IPS DF 6.9 (cell line): ENCODE measurements at places on chromosomes 5 and 9.

- no peak for DNase-seq
Observed at GRCh38 chr9:96343515-96344360, 39.8 kb downstream of the SLC35D2 start.

- no peak for DNase-seq
Observed at GRCh38 chr9:88757406-88758010, 222.5 kb downstream of the NXNL2 start.

DNA sequence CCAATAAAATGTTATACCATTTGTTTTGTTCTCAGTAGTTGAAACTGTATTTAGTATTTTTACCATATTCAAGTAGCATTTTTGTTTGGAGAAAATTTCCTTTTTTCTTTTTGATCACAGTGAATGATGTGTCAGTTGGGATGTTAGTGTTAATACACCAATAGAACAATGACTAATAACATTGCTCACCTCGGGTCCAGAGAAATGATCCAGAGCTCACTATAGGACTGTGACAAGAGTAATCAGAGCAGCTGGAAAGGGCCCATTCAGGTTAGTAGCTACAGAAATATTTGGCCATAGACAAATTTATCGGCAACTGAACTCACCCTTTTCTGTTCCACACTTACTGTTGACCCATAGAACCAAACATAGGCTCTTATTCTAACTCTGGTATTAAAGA is 989.2 kb downstream of the TLE4 start:
- no peak for DNase-seq

GRCh38 chr5:107025712-107026497 is 644.8 kb downstream of the EFNA5 start:
- DNase-seq = no peak

DNA sequence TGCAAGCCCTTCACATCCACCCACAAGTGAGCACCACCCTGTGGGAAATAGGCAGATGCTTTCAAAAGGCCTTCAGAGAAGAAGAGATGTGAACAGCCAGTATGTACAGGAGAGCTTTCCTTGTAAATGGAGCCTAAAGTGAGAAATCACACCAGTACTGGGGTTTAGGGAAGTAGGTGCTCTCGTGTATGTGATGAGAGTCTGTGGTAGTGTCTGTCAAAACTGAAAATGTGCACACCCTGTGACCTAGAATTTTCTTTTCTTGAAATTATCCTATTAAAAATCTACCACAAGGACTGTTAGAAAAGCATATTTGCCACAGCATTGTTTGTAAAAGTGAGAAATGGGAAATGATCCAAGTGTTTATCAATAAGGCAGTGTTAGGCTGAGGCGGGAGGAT is 16.6 kb downstream of the OTULINL start:
- no peak for DNase-seq

DNA sequence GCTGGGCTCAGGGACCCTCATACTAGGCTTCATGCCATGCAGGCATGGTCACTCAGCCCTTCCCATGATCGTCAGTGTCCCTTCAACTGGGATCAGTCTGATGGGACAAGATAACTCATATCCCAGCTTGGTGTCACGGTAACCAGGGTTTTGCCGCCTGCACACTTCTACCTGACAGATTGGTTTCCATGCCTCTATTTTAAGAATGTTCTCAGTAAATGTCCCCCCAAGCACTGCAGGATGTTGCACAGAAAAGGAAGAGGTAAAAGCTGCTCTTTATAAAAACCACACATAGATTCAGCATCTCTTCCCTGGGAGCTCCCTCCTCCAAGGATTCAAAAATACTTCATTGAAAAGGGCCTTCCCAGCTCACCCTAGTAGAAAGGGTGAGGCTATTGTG is 56.1 kb downstream of the SLIT3 start:
- DNase-seq = no peak

- no peak for DNase-seq
Observed at GRCh38 chr9:28004900-28005299, 431.6 kb upstream of the C9orf72 start.

GRCh38 chr9:93263334-93264229 is 79.6 kb downstream of the WNK2 start:
- DNase-seq = no peak

DNA sequence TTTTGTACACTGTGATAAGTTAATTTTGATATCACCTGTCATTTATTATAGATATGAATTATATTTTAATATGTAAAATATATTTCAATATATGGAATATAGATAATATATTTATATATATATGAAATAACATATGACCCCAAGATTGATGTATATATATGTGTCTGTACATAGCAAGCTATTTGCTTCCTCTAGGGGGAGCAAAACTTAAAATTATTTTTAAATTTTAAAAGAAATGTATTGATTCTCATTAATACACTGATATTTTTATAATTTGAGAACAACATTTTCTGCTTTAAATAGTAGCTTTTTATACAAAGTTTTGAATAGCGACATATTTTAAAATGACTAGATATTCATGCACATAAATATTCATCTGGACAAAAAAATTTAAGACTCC is 272.0 kb downstream of the DMRTA1 start:
- no peak for DNase-seq

- DNase-seq = no peak
Observed at GRCh38 chr5:57770039-57770438, 287.4 kb upstream of the ACTBL2 start.

DNA sequence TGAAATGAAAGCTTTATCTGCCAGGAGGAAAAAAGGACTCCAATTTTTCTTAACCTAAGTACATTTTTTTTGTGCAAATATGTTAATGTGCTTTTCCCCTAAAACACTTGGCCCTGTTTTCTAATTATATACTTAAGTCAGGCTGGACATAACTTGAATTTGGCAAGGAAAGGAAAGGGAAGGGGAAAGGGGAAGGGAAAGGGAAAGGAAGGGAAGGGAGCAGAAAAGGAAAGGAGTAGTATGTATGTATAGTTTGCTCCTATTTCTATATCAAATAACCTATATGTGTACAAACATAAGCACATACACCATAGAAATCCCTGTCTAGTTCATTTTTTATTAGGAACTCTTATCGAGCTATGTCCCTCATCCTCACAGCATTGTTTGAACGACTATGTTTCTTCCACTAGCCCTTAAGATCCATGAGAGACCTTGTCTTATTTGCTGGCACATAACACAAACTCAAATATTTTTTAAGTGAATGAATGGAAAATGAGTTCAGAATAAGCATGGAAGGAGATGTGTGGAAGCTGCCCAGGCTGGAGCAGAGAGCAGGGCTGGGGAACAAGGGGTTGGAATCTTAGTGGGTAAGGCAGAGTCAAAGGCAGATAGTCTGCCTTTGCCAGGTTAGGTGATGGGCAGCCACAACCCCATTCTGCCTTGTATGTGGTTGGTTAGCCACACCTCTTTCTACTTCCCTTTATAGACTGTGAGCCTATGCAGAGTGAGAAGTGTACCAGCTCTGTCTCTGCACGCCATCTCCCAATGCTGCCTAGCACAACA is 70.0 kb downstream of the KLHL3 start:
- DNase-seq = no peak

DNA sequence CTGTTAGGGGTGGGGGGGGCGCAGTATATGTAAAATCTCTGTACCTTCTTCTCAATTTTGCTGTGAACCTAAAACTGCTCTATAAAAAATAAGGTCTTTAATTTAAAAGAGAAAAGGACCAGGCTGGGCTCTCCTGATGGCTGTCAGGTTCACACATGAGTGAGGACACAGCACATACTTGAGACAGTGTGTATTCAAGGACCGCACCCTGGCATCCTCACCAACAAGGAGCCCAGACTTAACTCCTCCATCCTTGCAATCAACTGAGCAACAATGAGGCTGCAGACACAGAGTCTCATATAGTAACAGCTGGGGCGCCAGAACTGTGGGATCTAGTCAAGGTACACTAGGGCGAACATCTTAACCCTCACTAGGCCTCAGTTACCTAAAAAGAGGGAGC is 9.8 kb downstream of the TNIP1 start:
- DNase-seq = no peak

GRCh38 chr5:167967494-167968177 is 323.8 kb upstream of the WWC1 start:
- no peak for DNase-seq

GRCh38 chr9:137295849-137296669 is 6.0 kb downstream of the NRARP start:
- no peak for DNase-seq

- no peak for DNase-seq
Observed at GRCh38 chr5:103573411-103573810, 10.8 kb upstream of the NUDT12 start.

- DNase-seq = no peak
Observed at GRCh38 chr5:112560371-112560770, 141.3 kb upstream of the EPB41L4A start.

- no peak for DNase-seq
Observed at GRCh38 chr9:18999173-18999785, 33.7 kb downstream of the SAXO1 start.

- DNase-seq = no peak
Observed at GRCh38 chr5:100864931-100865330, 38.2 kb downstream of the ST8SIA4 start.

GRCh38 chr5:122150215-122150614 is 20.9 kb downstream of the ZNF474 start:
- no peak for DNase-seq

DNA sequence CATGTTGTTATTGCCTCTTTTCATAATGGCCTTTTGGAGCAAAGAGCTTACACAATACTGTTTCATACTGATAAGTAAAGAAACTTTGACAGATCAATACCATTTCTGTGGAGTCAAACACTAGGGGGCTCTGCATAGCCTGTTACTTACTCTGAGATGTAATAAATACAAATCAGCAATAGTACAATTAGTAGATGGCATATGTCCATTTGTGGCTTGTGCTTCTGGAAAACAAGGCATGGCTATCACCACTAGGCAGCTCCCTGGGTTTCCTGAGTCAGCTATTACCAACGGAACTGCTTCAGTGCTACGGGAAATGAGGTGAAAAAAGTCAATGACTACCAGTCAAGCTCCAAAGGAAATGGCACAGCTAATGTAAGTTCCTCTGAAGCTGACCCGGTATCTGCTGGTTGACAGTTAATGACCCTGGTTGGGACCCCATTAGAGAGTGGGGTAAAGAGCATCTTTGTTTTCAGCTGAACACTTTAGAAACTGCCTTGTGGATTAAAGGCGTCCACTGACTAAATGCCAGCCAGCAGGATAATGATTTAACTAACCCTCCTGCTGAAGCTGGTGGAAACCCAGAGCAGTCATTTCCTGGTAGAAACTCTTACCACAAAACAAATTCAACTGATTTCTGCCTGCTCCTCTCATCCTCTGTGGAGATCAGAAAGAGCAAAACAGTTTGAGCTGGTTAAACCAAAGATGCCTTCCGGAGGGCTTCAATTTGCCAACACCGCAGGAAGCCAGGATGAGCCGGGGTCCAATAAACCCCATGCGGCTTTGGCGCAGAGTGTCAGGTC is 69.0 kb upstream of the FAM169A start:
- no peak for DNase-seq

DNA sequence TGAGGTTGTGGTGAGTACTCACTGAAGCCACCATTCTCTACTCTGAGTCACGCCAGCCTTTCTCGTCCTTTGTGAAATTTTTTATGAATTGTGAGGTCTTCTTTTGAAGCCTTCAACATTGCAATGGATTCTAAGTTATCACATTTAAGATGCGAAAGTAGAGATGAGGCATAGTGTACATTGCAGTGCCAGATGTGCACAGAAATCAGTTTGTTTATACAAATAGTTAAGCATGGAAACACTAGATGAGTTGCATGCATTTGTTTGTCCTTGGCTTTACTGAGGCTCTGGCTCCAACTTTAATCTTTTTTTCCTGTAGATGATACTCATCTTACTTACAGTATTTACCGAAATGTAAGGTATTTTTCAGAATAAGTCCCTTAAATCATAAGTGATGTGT is 453.7 kb upstream of the RIOK2 start:
- no peak for DNase-seq
